ENCODE measurements at places on chromosomes 2 and 18.

- DNase-seq: no peak
Observed at GRCh38 chr2:174617718-174618117, 20.1 kb upstream of the WIPF1 start.

DNA sequence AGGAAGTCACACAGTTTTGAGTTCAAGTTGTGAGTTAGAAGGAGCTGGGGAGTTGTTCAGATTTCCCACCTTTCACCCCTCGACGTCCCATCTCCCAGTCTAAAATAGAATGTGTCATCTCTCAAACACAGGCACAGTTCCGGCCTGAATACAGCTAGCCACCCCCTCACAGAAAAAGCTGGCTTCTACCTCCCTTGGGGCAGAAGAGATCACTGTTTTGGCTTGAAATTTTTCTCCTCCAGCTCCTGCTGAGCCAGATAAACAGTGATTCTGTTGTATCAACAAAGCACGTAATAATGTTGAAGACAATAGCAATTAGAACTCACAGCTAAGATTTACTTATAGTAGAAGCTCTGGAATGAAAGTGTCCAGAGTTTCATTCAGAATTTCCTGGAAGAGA is 74.7 kb downstream of the KIAA2012 start:
- DNase-seq: no peak

GRCh38 chr2:191218292-191218898 is 26.8 kb upstream of the MYO1B start:
- DNase-seq: peak; percentile 35

- DNase-seq: no peak
Observed at GRCh38 chr2:240952496-240953246, 45.7 kb upstream of the SNED1 start.

- no peak for DNase-seq
Observed at GRCh38 chr2:33321236-33321771, 155.1 kb upstream of the RASGRP3 start.

DNA sequence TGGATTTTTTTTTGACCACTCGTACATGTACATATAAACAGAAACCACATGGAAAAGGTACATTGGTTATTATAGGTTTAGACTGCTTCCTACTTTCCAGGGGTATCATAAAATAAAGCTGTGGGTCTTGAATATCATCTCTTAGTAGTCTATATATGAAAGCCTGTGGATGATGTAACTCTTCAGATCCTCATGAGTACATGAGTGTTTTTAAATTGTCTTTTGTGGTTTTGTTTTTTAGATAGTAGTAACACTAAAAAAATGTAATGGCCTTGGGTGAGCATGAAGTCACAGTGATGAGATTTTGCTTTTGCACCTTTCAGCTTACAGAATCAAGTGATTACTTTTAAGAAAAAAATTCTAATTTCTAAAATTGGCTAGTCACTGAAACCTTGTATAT is 80.2 kb downstream of the RAB3GAP1 start:
- no peak for DNase-seq

- no peak for DNase-seq
Observed at GRCh38 chr2:28271231-28271918, 121.3 kb upstream of the FOSL2 start.

GRCh38 chr2:88236666-88237065 is 66.5 kb downstream of the THNSL2 start:
- DNase-seq: no peak

GRCh38 chr18:56869189-56869777 is 218.1 kb downstream of the WDR7 start:
- no peak for DNase-seq

DNA sequence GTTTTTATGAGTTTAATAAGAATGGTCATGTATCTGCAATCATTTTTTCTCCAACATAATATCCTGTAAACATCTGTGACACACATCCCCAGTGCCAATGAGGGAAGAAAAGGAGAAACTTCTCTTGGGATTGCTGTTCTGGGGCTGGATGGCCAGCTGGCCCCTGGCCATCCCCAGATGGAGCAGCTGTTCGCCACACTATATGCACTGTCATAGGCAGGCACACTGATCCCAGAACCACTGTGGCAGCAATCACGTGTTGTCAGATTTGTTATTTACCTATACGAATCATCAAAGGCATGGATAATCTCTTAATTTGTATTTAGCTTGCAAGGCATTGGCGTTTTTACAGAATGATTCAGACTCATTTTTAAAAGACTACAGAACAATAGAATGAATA is 167.6 kb upstream of the ACAA2 start:
- no peak for DNase-seq

- no peak for DNase-seq
Observed at GRCh38 chr2:100639588-100640390, 77.0 kb downstream of the PDCL3 start.

- no peak for DNase-seq
Observed at GRCh38 chr2:63680455-63680854, 91.7 kb downstream of the MDH1 start.

DNA sequence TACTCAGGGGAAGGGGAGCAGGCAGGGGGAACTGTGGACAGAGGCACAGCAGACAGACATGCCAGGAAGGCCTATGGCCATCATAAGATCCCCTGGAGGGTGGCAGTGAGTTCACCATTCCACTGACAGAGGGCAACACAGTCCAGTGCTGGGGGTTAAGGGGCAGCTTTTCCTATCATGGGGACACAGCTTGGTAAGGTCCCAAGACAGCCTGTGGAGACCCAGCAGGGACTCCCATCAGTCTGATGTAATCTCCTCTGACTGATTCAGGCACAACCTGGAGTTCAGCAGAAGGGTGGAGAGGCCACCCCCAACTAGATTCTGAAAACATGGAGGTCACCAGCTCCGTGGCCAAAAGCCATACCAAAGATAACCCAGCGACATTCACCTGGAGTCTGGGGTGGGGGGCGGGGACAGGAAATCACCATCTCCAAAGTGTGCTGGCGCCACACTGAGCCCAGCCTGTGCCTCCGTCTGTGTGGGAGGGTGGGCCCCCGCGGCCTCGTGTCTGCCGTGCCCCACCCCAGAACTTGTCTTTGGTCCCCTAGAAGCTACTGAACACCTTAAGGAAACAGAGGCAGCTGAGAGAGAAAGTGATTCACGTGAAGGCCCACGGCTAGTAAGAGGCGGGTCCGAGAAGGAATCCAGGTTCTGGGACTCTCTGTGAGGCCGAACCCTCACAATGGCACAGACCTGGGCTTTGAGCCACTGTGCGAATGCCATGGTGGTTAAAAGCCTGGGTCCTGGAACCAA is 28.6 kb downstream of the DNMT3A start:
- no peak for DNase-seq

- DNase-seq: no peak
Observed at GRCh38 chr2:188151670-188152069, 140.0 kb upstream of the GULP1 start.

DNA sequence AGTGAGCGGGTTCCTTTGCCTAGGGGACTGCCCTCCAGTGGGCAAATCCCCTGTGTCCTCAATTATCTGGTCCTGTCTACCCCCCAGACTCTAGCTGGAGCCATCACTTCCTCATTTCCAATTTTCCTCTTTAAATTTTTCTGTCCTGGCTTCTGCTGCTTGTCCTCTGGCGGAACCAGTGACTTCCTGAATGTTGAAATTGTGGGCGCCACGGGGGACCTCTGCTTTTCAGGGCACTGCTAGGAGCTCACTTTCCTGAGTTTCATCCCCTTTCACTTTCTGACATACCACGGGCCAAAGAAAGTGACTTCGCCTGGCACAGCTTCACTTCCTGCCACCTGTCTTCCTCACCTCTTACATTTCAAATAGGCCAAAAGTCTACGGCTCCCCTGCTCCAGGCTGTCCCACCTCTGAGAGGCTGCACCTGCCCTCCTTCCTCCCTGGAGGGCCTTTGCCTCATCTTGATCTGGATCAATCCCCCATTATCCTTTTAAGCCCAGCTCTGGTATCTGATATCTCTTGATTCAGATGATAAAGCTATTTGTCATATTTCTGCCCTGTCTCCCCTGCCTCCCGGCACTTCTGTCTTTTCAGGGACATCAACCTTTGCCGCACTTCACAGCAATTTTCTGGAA is 1.4 kb upstream of the MARCO start:
- no peak for DNase-seq

GRCh38 chr18:5180254-5180653 is 16.8 kb downstream of the AKAIN1 start:
- no peak for DNase-seq

DNA sequence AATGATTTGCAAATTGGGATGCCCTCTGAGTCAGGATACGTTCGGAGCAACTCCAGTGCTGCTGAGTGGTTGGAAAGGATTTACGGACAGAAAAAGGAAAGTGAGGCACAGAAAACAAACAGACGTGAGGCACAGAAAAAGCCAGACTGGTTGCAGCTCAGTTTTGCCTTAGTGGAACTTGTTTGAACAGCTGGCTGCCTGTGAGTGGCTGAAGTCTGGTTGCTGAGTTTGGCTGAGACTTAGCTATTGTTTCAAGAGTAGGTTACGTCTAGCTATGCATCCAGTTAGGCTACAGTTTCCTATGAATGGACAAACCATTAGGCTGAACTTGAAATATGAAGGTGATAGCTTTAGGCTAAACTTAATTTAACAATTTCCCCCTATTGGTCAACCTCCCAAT is 256.6 kb downstream of the VAPA start:
- DNase-seq: no peak

- peak; percentile 38 for DNase-seq
Observed at GRCh38 chr2:200585730-200586643, at the start of gene AOX1. TSS of gene AOX1 (plus strand) at chr2:200586014. CDS start at chr2:200586109, 95 bp downstream.

DNA sequence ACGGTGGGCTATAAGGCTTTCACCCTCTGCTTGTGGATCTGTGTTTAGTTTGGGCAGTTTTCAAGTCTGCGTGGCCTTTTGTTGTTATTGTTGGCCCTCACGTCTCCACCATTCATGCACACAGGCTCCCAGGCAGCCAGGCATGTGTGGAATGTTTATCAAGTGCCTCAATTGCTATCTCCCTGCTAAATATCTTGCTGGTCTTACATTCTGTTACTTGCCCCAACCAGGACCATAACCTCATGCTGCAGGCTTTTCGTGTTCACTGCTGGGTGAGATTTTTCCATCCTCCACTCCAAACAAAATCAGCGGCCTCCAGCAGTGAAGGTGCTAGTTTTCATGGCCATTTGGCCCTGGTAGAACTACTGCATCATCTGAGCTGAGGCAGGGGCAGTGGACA is 63.0 kb upstream of the DSC1 start:
- no peak for DNase-seq

DNA sequence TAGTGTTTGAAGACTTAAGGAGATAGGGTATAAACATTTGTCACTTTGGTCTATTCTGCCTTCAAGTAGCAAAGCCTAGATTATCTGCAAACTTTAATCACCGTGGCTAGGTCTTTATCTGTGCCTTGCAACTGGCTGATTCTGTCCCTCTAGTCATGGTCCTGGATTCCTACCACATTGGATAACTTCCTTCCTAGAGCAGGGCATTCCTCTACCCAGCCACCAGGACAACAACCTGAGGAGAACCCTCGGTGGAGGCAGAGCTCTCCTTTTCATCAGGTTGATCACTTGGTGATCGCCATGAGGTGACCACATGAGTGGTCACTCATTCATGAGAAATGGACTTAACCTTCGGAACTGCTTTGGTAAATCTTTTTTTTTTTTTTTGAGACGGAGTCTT is 25.3 kb upstream of the PTPRM start:
- DNase-seq: no peak

DNA sequence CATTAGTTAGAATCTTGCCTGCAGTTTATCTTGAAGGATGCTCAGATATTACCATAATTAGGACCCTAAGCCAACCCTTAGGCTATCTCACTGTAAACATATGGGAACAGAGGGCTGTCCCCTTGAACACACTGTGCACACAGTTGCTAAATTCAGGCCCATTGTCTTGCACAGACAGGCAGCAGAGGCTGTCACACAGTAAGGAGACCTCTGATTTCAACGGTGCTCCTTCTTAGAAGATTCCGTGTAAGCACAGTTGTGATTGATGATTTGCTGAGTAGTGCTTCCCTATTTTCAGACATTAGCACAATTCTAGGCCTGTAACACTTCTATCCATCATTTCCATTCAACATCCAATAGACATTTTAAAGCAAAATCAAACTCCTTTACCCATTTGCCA is 108.0 kb downstream of the RNF152 start:
- no peak for DNase-seq

DNA sequence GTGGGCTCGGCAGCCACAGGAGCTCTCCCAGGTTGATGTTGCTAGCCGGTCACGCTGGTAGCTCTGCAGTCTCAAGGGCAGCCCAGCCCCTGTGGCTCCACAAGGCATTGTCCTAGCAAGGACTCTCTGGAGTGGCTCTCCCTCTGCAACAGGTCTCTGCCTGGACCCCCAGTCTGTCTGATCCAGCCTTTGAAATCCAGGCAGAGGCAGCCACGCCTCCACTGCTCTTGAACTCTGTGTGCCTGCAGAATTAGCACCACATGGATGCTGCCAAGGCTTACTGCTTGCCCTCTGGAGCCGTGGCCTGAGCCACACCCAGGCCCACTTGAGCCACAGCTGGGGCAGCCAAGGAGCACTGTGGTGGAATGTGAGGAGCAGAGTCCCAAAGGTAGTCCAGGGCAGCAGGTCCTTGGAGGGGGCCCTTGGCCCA is 43.0 kb upstream of the FAHD2A start:
- DNase-seq: no peak

- DNase-seq: no peak
Observed at GRCh38 chr2:44055229-44055628, 59.4 kb upstream of the LRPPRC start.

- no peak for DNase-seq
Observed at GRCh38 chr2:41779888-41780287, 267.9 kb upstream of the PKDCC start.

GRCh38 chr2:30631051-30631671 is 176.1 kb downstream of the CAPN13 start:
- no peak for DNase-seq

GRCh38 chr18:79801641-79802040 is 3.9 kb downstream of the KCNG2 start:
- DNase-seq: no peak

GRCh38 chr2:160205505-160205904 is 5.4 kb upstream of the ITGB6 start:
- DNase-seq: no peak

DNA sequence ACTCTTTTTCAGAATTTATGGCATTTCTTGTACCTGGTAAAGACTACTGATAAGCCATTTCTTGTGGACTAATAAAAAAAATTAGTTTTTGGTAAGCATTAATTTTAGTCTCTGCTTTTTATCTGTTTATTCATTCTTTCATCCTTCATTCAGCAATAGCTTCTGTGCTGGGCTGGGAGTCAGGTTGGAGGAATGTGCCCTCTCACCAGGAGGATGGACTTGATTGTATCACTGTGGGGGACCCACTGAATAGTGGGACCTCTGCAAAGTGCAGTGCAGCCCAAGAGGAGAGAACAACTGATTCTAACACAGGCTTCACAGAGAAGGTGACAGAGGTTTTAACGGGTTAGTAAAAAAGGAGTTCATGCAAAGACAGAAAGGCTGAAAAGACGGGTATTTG is 39.1 kb downstream of the CDC42EP3 start:
- DNase-seq: no peak

DNA sequence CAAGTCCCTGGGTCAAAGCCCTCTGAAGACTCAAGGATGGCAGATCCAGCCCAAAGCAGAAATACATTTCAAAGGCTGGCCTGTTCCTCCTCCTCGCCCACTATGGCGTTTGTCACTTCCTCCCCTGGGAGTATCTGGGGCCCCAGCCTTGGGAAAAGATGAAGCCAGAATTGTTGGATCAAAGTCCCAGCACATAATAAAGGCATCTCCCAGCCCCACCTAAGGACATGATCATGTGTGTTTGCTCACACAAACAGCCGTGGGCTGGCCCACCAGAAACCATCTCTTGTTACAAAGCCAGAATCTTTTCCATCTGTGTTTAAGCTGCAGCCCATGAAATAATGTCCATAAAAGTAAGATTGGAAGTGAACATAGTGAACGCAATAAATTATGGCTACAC is 50.1 kb upstream of the HAAO start:
- no peak for DNase-seq

GRCh38 chr18:41621177-41621576 is 333.9 kb upstream of the PIK3C3 start:
- DNase-seq: no peak
